ENCODE measurements at places on chromosomes 16 and 17. TPM values are rescaled to one million over a fixed set of nuclear protein-coding genes. Genes with fewer than 3 reads are reported as not detected.

- peak; percentile 25 for DNase-seq
Observed at GRCh38 chr17:32261417-32261736, 4.3 kb upstream of the RHBDL3 start.

DNA sequence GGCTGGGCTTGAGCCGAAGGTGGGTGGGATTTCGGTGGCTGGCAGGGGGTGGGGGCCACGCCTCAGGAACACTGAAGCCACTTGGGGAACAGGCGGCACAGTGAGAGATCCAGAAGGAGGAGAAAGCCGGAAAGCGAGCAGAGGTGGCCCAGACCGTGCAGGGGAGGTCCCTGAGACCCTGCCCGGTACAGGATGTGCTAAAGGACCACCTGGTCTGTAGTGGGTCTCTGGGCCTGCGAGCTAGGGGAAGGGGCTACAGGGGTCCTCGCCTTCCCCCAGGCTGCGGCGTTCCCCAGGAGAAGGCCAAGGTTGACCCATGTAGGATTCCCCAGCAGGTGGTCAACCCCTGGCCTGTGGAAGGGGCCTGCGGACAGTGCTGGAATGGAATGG, at the start of gene TLE7:
Gene TLE7, minus strand, starts transcription at position 4 of the 390 bp plus-strand sequence. CDS start 8,730 bp downstream, outside the sequence.
- no peak for DNase-seq

- no peak for DNase-seq
Observed at GRCh38 chr16:68643227-68643626, 1.9 kb upstream of the CDH3 start.

DNA sequence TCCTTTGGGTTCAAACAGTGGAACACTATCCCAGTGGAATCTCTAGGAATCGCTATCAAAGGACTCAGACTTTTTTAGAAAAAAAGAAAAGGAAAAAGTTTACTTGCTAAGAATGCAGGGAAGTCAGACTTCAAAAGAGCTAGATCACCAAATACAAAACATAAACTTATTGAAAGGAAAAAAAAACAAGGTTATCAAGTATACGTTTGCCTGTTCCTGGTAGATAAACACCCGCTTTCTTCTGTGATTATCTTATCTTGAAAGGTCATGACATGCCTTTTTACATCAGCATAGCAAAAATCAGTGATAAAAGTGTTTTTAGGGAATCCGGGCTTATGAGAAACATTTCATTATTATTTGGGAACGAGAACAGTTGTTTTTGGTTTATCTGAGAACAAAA, 129.3 kb upstream of the TMEM97 start:
- DNase-seq, result no peak

ABCA10 gene
- total RNA-seq, result 24.7 TPM

- DNase-seq, result no peak
Observed at GRCh38 chr16:62036101-62036801, at the start of gene CDH8. Gene CDH8, minus strand, starts transcription at chr16:62036438. Its CDS starts 15,035 bp downstream, at chr16:62021403.

CRYBA1 gene
- total RNA-seq, result not detected

GRCh38 chr16:67431775-67432505, 1.0 kb downstream of the HSD11B2 start:
- no peak for DNase-seq

DNA sequence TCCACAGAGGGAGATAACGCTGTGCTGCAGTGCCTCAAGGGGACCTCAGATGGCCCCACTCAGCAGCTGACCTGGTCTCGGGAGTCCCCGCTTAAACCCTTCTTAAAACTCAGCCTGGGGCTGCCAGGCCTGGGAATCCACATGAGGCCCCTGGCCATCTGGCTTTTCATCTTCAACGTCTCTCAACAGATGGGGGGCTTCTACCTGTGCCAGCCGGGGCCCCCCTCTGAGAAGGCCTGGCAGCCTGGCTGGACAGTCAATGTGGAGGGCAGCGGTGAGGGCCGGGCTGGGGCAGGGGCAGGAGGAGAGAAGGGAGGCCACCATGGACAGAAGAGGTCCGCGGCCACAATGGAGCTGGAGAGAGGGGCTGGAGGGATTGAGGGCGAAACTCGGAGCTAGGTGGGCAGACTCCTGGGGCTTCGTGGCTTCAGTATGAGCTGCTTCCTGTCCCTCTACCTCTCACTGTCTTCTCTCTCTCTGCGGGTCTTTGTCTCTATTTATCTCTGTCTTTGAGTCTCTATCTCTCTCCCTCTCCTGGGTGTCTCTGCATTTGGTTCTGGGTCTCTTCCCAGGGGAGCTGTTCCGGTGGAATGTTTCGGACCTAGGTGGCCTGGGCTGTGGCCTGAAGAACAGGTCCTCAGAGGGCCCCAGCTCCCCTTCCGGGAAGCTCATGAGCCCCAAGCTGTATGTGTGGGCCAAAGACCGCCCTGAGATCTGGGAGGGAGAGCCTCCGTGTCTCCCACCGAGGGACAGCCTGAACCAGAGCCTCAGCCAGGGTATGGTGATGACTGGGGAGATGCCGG, 769 bp downstream of the CD19 start:
- no peak for DNase-seq

- no peak for DNase-seq
Observed at GRCh38 chr17:18626152-18626870, 17.9 kb downstream of the TBC1D28 start.

- no peak for DNase-seq
Observed at GRCh38 chr16:66888647-66889615, 8.6 kb downstream of the PDP2 start.

- DNase-seq, result peak; percentile 67
Observed at GRCh38 chr16:58732545-58733247, 1.4 kb downstream of the GOT2 start.

DNA sequence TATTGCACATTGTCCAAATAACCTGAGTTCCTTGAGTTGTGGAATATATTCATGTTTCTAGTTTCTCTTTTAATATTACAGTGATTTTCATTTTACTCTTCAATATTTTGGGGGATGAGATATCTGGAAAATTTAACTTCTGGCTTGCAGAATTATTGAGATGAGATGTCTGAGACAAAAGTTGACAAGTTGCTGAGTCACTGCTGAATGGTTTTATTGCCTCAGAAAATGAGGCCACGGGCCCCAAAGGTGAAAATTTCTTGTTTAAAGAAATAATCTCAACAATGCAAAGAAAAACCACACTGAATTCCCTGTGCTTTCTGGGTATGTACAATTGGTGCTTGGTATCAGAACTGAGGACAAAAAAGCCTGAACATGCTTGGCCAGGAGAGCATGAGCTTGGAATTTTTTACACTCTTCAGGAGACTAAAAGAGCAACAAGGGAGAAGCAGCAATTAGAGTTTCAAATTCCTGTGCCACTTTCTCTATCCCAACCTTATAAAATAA, 129.2 kb upstream of the TOM1L1 start:
- no peak for DNase-seq

ASIC2 gene
- total RNA-seq, result not detected

TNP2 gene
- total RNA-seq, result not detected

CCNF gene
- 7.5 TPM for total RNA-seq

DNA sequence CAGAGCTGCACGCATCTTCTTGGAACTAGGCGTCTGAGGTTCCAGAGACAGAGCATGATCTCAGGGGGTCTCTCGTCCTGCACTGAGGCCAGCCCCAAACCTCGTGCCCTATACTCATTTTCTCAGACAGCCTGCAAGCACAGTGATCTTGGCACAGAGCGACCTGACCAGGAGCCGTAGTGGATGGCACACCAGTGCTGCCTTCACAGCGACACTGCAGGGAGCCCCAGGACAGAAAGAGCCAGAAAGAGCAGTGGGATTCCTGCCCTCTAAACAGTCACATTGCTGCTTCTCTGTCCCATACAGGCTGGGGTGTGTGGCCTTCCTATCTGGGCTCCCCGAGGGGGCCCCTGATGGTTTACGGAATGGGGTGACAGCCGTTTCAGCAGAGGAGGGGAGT, 131.0 kb downstream of the RBFOX3 start:
- no peak for DNase-seq

GRCh38 chr16:74742051-74742481, 32.6 kb downstream of the FA2H start:
- DNase-seq, result no peak

TVP23B gene
- total RNA-seq, result 66.6 TPM

- DNase-seq, result no peak
Observed at GRCh38 chr17:30958187-30958586, 12.7 kb upstream of the RNF135 start.

GRCh38 chr16:15961060-15961511, 11.7 kb downstream of the ABCC1 start:
- DNase-seq, result no peak

RANGRF gene
- 41.8 TPM for total RNA-seq

DNA sequence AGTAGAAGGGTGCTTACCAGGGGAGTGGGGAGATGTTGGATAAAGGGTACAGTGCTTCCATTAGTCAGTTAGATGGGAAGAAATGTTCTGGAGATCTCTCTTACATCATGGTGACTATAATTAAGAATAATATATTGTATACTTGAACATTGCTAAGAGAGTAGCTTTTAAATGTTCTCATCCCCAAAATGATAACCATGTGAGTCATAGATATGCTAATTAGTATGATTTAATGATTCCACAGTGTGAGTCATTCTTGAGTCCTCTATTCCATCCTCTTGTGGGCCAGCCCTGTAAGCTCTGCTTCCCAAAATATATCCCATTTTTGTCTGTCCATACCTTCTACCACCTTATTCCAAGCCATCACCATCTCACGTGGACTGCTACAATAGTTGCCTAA, 80.6 kb upstream of the CDH11 start:
- DNase-seq, result peak; percentile 4

SPHK1 gene
- 12.6 TPM for total RNA-seq

Measured in MCF 10A (cell line).